ENCODE measurements at places on chromosomes 7 and 10. TPM values are rescaled to one million over a fixed set of nuclear protein-coding genes. Genes with fewer than 3 reads are reported as not detected.

The NPC1L1 gene
- total RNA-seq, result not detected

The SFRP5 gene
- total RNA-seq, result not detected

The SBDS gene
- 94.1 TPM for total RNA-seq

The PCGF6 gene
- 16.4 TPM for total RNA-seq

The VPS26A gene
- 49.2 TPM for total RNA-seq

The TMEM270 gene
- total RNA-seq, result not detected

The CYP2C9 gene
- not detected for total RNA-seq

The RBP4 gene
- 1.9 TPM for total RNA-seq

The MBL2 gene
- total RNA-seq, result not detected

The SPRN gene
- total RNA-seq, result 0.82 TPM

The TNKS2 gene
- 51.2 TPM for total RNA-seq

The WDR86 gene
- 17.7 TPM for total RNA-seq

The TEX47 gene
- total RNA-seq, result not detected

DNA sequence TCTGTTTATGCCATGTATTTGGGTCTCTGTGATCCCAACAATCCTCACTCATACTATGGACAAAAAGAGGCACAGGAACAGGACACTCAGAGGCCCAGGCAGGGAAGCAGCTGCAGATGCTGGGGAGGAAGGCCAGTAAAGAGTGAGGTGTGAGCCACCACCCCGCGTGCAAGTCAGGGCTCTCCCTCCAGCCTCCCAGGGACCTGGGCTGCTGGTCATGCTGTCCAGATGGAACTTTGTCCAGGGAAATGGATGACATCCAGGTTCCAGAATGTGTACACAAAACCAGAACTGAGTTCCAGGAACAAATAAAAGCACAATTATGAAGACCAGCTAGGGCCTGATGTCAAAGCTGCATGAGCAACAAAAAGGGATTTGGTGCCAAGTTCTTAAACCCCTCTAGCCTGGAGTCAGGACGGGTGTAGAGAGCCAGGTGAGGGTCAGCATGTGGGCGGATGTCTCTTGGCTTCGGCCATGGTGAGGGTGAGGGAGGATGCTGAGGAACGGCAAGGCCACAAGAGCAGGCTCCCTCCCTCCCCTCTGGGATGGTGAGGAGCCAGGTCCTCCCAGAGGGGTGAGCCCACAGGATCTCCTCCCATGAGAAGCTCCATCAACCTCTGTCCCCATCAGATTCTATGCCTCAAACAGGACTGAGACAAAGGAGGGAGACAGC, 739.7 kb downstream of the PARD3 start:
- no peak for DNase-seq

DNA sequence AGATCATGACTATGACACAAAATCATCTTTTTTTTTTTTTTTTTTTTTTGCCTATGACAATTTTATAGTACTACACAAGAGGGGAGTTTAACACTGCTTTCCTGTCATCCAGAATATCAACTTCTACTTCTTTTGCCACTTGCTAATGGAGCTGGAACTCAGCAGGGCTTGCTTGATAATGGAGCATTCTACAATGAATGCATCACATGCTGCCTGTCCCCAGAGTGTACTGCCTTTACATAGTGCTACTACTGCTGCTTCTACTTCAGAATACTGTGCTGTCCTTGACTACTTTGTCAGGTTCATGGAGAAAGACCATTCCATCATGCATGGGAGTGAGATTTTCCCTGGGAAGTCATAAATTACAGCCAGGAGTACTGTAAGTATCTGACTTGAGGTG, 338.6 kb upstream of the SEMA3A start:
- no peak for DNase-seq

DNA sequence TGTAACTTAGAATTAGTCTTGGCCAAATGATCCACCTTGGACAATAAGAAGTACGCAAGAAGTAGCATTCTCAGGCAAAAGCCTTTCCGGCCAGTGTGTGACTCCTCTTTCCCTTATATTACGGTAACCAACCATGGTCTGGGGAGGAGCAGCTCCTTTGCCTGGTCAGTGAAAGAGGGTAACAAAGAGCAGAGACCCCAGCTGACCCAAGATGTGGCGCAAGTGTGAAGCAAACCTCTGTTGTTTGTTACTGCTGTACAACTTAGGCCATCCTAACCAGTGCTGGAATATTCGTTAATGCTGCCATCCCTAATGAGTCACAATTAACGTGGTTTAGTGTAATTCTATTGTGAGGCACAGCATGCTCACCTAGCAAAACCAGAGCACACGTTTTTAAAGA, 44.0 kb downstream of the HIPK2 start:
- DNase-seq, result no peak

GRCh38 chr10:78924319-78925003, 144.3 kb upstream of the ZMIZ1 start:
- no peak for DNase-seq

GRCh38 chr7:86720306-86720705, 76.6 kb downstream of the GRM3 start:
- no peak for DNase-seq

DNA sequence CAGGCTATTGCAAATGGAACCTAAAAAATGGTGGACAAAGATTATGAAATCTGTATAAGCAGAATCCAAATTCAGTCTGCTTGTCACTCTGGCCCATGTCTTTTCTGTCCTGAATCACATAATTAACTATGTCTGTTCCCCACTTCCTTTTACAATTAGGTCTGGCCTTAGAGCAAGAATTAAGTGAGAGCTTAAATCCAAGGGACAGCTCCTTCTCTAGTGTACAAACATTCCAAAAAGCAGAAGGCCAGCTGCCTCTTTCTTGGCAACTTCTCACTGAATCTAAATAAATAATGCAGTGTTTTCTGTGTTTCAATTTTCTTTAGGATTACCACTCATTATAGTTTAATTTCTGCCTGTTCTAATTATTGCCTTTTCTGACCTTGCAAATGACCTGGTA, 39.3 kb upstream of the NEBL start:
- DNase-seq, result no peak

DNA sequence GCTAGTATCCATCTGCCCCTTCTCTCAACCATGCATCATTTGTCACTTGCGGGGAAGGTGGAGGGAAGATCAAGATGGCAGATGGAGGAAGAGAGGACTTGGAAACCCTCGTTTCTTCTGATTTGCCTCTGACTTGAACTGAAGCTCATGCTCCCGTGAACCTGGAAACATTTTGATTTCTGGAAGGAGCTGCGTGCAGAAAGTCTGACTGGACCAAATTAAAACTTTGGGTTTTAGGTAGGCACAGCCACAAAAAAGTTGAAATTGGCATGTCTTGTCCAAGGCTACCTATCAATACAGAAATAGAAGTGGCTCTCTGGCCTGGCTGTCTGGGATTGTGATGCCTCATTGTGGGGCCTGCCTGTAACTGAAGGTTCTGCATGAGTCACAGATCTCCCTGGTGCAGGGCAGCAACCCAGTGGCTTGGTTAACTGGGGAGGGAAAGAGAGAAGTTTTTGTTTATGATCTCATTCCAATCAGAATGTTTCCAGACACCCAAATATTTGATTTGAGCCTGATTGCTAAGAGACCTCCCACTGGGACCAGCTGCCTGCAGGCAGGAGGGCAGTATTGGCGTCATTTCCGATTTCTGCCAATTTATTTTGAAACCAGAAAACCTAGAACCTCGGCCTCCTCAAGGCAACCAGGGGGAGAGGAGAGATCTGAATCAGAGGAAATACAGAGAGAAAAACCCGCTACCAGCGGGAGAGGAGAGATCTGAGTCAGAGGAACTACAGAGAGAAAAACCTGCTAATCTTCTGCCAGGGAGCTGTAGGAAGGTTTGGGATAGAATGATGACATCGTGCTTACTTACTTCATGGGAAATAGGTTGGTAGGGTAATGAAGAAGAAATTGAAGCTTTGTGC, 363.6 kb downstream of the ANKRD30A start:
- DNase-seq, result peak; percentile 10

- DNase-seq, result peak; percentile 76
Measured at GRCh38 chr7:44104860-44105771, 971 bp downstream of the AEBP1 start.

- DNase-seq, result peak; percentile 40
Measured at GRCh38 chr10:7789390-7789789, 1.4 kb downstream of the ATP5F1C start.

DNA sequence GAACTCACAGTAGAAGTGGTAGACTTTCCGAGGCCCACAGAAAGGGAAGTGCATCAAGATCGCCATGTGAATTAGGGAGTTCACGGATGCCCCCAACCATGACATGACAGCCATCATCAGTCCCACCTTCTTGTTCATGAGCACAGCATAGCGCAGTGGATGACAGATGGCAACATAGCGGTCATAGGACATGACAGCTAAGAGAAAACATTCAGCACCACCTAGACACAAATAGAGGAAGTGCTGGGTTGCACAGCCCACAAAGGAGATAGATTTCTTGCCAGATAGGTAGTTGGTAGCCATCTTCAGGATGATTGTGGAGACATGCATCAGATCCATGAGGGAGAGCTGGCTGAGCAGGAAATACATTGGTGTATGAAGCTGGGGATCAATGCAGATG, 342 bp downstream of the OR2AE1 start:
- no peak for DNase-seq

GRCh38 chr10:1268831-1269230, 212.6 kb downstream of the WDR37 start:
- DNase-seq, result no peak

- no peak for DNase-seq
Measured at GRCh38 chr10:27783660-27784059, 38.0 kb upstream of the MKX start.

- no peak for DNase-seq
Measured at GRCh38 chr10:76977901-76978300, 659.7 kb downstream of the KCNMA1 start.

DNA sequence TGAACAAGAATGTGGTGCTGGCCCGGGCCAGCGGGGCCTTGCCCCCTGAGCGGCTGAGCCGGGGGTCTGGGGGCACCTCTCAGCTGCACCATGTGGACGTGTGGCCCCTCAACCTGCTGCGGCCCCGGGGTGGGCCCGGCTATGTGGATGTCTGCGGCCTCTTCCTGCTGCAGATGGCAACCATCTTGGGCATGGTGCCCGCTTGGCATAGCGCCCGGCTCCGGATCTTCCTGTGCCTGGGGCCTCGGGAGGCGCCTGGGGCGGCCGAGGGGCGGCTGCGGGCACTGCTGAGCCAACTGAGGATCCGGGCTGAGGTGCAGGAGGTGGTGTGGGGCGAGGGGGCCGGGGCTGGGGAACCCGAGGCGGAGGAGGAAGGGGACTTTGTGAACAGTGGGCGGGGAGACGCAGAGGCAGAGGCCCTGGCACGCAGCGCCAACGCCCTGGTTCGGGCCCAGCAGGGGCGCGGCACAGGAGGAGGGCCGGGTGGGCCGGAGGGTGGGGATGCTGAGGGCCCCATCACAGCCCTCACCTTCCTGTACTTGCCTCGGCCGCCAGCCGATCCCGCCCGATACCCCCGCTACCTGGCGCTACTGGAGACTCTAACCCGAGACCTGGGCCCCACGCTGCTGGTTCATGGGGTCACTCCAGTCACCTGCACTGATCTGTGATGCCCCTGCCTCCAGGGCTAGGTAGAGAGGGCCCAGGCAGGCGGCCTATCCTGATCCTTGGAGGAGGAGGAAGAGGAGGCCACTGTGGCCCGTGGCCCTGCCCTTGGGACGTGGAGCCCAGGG, 1.1 kb upstream of the TRIP6 start:
- DNase-seq, result no peak

- no peak for DNase-seq
Measured at GRCh38 chr7:30904561-30904960, 7.1 kb upstream of the AQP1 start.

GRCh38 chr10:11653758-11654471, 42.5 kb upstream of the USP6NL start:
- DNase-seq, result no peak

GRCh38 chr7:23619141-23619540, 22.0 kb downstream of the CCDC126 start:
- DNase-seq, result no peak

DNA sequence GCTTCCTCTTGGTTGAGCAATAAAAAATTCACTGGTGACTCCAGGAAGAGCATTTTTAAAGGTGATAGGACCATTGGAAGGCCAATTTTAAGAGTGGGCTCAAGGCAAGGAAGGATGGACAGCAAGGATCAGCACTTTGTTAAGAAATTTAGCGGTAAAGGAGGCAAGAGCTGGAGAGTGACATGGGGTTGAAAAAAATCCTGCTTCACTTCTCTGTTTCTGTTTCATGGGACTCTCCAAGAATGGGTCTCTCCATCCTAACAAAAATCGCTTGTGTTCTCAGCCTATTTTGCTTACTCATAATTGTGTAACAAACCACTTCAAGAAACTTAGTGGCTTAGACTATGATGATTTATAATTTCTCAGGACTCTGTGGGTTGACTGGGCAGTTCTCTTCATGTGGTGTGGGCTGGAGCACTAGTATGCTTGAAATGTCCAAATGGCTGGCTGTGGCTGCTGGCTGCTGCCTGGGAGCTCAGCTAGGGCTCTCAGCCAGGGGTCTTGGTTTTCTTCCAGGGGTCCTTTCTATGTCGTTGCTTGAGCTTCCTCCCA, 59.8 kb upstream of the ZNRF2 start:
- DNase-seq, result peak; percentile 71

- no peak for DNase-seq
Measured at GRCh38 chr10:124329362-124329761, 89.4 kb downstream of the OAT start.

DNA sequence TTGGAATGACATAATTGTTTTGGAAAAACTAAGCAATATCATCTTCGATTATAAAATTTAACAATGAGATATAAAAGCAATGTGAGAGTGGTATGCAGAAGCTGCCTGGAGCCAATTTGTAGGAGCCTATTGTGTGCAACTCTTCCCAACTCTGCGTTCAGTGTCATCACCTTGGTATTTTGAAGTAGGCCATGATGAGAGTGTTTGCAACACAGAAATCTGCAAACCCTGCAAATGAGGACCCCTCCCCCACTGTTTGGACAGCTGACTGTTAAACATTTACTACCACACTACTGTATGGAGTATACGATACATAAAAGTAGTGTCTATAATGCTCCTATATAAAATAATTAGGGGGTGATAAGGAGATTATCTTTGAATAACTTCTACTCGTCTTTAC, 531.3 kb downstream of the ATRNL1 start:
- no peak for DNase-seq
